ENCODE measurements at places on chromosomes 1 and 21.

DNA sequence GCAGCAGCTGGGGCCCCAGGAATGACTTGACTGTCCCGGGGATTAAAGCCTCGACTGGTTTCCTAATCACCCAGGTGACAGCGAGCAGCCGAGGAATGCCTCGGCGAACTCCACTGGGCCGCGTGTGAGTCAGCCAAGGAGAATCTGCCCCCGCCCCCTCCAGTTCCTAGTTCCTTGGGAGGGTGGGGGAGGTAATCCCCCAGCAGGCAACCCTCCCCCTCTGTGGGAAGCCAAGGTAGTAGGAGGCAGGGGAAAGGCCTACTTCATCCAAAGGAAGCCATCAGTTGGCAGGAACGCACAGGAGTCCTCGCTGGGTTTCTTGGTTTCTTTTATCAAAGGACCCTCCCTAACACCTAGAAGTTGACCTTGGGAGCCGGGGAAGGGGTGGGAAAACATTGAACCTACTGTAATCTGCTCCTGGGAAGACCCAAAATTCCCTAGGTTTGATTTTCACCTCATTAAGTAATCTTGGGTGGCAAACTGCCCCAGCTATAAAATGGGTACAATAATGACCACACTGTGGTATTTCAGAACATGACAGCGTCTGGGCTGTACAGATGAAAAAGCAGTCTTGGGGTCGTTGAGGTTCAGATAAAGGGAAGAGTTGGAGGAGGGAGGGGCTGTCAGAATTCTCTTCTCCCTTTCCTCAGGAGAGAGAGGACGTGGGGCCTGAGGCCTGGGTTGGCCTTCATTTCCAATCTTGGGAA is 1.4 kb downstream of the TENT5B start:
- no peak for DNase-seq

DNA sequence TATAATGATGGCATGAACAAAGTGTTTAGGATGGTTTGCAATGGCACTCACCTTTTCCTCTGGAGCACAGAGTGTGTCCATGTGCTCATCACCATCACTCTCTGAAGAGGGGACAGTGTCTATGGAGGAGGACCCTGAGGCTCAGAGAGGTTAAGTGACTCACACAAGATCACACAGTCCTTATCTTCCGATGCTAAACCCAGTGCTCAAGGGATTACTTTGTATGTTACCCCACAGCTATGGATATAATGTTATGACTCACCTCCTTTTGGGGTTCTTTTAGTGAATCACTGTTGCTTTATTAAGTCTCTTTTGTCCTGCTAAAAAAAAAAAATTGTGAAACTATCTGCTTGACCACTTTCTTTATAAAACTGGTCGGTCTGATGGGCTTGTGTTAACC is 67.6 kb downstream of the TENT5C start:
- DNase-seq = no peak

DNA sequence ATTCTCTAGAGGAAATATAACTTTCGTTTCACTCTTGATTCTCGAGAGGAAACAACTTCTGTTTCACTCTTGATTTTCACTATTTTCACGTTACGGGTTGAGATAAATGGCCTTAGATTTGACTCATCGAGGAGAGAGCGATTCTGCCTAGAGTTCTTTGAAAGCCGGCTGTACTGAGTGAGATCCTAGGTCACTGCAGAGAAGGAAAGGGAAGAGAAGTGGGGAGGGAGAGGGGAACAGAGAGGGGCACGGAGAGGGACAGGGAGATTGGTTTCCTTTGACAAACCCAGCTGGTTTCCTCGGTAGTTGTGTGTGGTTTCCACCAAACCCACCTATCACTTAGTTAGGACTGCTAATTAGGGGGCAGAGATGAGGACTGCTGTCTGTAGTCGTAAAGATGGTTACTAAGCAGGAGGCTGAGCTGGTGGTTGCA is 21.6 kb upstream of the GPR137B start:
- DNase-seq = peak; percentile 27

- DNase-seq = no peak
Measured at GRCh38 chr21:25491267-25491666, 116.0 kb downstream of the MRPL39 start.

GRCh38 chr1:170576980-170577379 is 45.0 kb downstream of the GORAB start:
- DNase-seq = no peak
